ENCODE measurements at places on chromosomes 1 and 21.

- no peak for DNase-seq
Observed at GRCh38 chr1:174535207-174535606, 87.4 kb downstream of the GPR52 start.

DNA sequence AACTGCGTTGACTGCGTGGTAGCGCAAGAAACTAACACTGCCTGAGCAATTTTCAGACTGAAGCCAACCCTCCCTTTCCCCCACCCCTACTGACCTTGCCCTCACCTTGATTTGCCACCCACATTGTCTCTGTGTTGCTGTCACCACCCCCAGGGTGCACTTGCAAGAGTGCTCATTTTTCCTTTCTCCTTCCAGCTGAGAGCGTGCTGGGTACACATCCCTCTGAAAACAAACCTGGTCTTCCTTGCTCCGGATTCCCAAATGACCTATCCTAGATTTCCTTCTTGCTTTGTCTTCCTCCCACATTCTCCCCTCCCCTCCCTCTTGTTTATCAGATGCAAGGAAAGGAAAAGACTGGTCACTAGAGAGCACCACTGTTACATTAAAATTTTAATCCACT is 24.2 kb downstream of the MPZ start:
- DNase-seq: no peak

GRCh38 chr1:109499661-109500536 is 6.0 kb downstream of the CYB561D1 start:
- no peak for DNase-seq

GRCh38 chr1:56547977-56548376 is 31.4 kb downstream of the PLPP3 start:
- no peak for DNase-seq

DNA sequence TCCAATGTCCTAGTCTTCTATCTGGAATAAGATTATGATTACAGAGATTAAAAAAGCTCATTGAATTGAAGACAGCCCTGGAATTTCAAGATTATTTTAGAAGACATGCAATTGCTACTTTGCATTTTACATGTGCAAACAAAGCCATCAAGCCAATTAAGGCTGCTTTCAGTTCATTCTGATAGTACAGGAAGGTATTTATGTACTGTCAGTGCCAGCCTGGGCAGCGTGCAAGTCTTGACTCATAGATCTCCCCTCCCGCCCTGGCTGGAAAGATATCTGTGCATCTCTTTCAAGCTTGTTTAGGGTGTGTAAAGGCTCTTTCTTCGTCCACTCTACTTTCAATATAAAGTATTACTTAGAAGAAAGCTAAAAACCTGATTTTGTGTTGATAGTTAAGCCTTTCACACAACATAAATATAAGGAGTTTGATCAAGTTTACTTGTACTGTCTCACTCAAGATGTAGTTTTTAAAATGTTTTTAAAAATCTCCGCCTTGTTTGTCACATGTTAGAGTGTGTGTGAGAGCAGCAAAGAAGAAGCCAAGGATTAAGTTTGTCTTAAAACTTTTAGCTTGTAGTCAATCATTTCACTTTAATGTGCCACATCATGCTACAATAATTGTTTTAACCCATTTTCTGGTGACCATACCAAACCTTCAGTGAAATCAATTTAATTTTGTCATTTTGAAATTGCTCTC is 13.6 kb upstream of the LYPLAL1 start:
- DNase-seq: no peak

GRCh38 chr1:38025233-38025632 is 12.7 kb downstream of the UTP11 start:
- no peak for DNase-seq

DNA sequence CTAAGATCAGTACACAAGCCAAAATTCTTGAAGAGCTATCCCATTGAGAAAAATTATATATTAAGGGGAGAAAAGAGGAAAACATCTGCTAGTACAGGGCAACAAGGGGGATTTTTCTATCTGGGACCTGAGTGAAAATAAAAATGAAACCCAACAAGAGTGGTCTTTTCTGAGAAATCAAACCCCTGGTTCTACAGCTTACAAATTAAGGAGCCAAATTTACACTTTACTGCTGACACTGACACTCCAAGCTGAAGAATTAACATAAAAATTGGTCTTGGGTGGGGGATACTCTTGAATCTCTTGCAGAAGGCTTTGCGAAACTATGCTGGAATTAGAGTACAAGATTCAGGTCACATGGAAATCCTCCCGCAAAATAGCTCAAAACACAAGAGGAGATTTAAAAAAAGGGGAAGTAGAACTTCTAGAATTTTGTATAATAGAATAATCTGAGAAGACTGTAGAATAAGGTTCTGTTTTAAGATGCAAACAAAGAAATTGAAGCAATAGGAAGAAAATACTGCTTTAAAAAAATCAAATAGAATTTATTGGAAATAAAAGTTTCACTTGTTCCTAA is 32.1 kb upstream of the HSPA13 start:
- DNase-seq: no peak

DNA sequence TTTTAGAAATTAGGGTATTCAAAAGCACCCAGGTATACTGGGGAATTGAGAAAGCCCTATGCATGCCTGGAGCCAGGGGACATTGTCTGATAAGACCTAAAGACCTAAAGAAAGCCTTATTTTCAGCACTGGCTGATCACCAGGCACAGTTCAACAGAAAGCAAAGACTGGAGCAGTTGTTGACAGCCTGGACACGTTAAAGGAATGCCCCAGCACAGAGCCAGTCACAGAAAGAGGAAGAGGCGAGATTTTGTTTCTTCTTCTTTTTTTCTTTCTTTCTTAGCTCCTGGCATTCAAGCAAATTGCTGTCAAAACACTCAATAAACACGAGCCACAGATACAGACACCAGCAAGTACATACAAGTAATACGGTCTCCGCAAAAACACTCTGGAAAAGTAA is 40.4 kb downstream of the RNF187 start:
- no peak for DNase-seq

- no peak for DNase-seq
Observed at GRCh38 chr21:30672985-30673650, 30.5 kb downstream of the KRTAP20-3 start.

DNA sequence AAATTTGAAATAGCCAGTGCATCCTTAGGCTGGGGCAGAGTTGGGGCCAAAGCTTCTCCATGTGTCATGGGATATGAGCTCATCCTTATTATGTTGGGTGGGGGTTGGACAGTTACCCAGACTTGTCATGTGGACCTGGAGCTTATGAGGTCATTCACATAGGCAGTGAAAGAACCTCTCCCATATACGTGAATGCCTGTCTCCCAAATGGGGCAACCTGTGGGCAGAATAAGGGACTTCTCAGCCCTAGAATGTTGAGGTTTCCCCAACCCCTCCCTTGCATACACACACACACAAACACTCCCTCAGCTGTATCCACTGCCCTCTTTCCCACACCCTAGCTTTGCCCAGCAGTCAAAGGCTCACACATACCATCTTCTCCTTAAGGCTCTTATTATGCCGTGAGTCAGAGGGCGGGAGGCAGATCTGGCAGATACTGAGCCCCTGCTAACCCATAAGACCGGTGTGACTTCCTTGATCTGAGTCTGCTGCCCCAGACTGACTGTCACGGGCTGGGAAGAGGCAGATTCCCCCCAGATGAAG is 2.3 kb upstream of the IVL start:
- no peak for DNase-seq

- DNase-seq: no peak
Observed at GRCh38 chr1:45430490-45430889, 60.5 kb downstream of the TESK2 start.

DNA sequence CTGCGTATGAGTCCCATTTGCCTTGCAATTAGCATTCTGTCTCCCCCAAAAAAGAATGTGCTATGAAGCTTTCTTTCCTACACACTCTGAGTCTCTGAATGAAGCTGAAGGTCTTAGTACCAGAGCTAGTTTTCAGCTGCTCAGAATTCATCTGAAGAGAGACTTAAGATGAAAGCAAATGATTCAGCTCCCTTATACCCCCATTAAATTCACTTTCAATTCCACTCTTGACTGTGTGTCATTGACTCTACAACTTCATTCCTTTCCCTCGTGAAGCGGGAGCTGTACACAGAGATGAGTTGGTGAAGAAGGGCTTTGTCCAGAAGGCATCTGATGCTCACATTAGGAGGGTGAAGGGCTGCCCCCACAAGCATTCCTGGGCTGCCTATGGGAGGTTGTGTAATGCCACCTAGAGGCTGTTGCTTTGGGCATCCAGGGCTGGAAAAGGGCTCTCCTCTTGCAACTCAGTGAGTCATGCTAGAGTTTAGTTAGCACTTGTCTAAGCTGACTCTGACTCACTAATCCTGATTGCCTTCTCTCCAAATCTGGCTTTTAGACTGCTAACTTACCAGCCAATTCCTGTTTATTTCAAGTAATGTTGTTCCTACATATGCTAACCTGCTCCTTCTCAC is 1.8 kb downstream of the SPRR1B start:
- DNase-seq: no peak

DNA sequence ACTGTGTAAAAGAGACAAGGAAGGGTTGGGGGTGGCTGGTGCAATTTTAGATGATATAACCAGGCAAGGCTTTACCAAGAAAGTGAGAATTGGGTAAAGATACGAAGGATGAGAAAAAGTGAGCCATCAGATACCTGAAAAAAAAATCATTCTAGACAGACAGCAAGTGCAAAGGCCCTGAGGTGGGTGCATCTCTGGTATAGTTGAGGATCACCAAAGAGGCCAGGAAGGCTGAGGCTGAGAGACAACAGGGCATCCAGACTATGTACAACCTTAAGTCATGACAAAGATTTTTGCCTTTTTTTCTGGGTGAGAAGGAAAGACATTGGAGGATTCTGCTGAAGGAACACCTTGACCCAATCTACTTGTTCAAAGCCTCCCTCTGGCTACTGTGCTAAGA is 29.9 kb downstream of the RXRG start:
- no peak for DNase-seq

DNA sequence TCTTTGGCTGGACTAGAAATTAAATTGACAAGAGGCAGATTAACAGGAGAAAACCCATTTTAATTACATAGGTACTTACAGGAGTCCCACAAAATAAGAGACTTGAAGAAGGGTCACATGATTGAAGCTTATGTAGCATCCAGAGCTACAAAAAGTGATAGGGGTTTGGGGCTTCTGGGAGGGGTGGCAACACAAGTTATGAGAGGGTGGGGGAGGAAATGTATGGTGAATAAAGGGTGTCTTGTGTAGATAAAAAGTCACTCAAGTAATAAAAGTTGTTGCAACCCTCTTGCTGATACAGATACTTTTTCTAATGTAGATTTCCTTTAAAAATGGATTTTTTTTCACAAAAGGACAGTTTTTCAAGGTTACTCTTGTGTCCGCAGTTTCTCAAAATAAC is 24.0 kb downstream of the USP25 start:
- no peak for DNase-seq

DNA sequence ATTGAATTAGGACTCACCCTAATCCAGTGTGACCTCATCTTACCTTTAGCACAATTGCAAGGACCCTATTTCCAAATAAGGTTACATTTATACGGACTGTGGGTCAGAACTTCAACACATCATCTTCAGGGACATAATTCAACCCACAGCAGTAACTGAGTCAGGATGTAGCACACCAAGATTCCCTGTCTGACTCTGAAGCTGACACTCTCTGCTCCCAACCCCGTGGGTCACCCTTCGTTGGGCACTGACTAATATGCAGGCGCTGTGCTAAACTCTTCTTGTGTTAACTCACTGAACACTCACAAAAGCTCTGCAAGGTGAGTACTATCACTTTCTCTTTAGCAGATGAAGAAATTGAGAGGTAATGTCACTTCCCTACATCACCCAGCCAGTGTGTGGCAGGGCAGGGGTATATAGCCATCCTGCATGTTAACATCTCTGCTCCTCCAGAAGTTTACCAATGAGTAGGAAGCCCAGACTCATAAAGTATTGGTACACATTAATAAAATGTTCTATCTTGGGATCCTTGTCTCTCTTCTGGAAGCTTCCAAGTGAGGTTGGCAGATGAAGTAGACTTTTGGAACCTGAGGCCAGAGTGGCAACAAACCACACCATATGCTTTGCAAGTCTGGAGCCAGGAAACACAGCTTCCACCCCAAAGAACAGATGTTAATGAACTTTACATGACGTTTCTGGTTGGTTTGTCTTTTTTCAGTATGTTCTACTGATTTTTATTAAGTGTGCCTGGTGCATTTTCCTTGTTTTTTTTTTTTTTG is 139.2 kb upstream of the KLHDC7A start:
- DNase-seq: no peak

Measured in cortex of kidney (tissue), 1 donor.